Activated CD4-positive, alpha-beta T cell treated with anti-CD3 and anti-CD28 coated beads, Interleukin-2, amount 50 U/mL, for 1 hour (primary cell): ENCODE measurements at places on chromosomes 1 and 21.

GRCh38 chr1:1906185-1907097 is 8.6 kb upstream of the CALML6 start:
- peak; percentile 63 for DNase-seq

- no peak for DNase-seq
Observed at GRCh38 chr1:40901886-40902852, 40.0 kb upstream of the CITED4 start.

DNA sequence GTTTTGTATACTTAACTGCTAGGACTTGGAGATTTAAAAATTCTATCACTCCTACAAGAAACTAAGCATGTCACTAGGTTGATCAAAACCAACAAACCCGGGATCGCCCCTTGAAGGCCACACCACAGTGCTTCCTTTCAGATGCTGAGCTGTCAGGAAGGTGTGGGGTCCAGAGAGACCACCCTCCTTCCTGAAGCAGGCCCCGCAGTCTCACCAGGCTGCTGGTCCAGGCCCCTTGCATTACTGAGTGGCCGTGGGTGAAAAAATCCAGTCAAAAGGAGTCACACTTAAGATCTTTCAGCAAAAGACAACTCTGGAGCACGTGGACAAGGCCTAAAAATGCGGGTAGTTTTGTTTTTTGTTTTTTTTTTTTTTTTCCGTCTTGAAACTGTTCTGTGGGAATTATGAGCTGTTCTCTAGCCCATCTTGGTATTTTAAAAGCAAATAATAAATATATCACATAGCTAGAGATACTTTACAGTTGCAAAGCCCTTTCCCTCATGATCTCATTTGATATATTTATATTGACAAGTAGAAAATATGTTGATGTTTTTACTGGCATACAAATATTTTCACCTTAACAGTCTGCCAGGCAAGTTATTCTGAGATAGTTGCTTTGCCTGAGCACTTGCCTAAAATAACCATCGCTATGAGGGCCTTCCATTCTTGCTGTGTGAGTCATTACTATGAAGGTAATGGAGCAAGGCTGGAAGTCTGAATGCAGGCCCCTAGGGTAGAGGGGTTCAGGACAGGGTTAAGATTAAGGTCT is 73.1 kb upstream of the EDEM3 start:
- DNase-seq = no peak

- no peak for DNase-seq
Observed at GRCh38 chr1:205261946-205262691, 34.4 kb downstream of the TMCC2 start.

GRCh38 chr1:221712776-221713431 is 29.0 kb downstream of the DUSP10 start:
- DNase-seq = peak; percentile 78

DNA sequence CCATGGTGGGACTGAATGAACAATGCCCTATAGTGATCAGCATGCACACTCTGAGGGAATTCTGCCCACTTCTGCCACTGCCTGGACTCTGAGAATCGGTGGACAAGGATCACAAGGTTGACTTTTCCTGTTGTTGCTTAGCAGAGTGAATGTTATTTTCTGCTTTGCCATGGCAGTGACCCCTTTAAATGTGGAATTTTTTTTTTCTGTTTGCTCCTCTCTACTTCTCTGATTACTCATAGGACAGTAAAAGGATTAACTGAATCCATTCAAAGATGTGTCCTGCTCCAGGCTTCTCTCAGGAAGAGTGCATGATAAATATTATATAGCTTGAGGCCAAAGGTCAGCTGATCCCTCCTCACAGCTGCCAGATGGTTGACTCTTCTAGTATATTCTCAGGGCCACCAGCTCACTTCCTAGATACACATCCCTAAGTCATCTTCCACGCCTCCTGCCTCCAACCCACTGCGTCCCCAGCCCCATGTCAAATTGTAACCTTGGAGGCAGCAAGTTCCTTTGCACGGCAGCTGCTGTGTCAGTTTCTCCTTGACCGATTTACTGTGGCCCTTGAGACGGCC is 74.0 kb upstream of the RALGPS2 start:
- no peak for DNase-seq

GRCh38 chr1:88701275-88701674 is 17.2 kb downstream of the PKN2 start:
- no peak for DNase-seq

- DNase-seq = no peak
Observed at GRCh38 chr1:113456967-113457366, 66.7 kb downstream of the MAGI3 start.

DNA sequence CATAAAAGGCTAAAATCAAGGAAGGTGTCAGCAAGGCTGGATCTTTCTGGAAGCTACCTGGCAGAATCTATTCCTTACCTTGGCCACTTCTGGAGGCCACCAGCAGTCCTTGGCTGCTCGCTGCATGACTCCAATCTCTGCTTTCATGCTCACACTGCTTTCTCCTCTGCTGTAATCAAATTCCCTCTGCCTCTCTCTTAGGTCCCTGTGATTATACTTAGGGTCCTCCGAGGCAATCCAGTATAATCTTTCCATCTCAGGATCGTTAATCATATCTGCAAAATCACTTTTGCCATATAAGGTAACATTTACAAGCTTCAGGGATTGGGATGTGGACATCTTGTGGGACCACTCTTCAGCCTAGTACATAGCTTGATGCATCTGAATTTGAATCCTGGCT is 110.7 kb upstream of the IVNS1ABP start:
- DNase-seq = no peak

- no peak for DNase-seq
Observed at GRCh38 chr1:62746086-62746808, 37.7 kb upstream of the ATG4C start.

- DNase-seq = no peak
Observed at GRCh38 chr1:225766967-225767633, 10.5 kb upstream of the SRP9 start.

DNA sequence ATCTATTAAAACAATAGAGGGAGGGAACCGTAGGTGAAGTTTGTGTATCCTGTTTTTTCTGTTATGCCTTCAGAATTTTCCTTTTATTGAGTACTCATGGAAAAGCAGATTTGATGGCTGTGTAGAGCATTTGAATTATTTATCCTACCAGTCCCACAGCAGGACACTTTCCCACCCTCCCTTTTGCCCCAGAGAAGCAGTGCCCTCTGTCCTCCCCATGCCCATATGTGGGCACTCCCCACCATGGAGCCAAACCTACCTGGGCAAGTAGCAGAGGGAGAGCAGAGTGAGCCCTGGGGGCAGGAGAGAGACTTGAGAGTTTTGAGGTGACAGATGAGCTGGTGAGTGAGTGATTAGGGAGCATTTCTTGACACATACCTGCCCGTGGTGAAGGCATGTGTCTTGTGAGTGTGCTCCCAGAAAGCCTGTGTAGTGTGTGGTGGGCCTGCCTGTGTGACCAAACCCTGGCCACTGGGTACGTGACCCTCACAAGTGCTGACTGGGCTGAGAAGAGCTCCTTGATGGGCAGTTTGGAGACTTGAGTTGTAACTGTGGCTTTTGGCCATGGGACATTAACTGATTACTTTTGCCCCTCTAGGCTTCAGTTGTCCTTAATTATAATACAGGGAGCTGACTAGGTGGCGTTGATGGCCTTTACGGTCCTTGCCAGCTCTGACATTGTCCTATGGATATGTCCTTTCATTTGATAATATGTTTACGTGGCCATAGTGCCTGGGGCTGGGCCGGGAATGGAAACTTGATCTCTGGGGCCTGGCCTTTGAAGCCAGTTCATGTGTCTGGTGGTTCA is 3.6 kb downstream of the PSEN2 start:
- no peak for DNase-seq

GRCh38 chr1:225446981-225447615 is 19.3 kb upstream of the LBR start:
- no peak for DNase-seq

DNA sequence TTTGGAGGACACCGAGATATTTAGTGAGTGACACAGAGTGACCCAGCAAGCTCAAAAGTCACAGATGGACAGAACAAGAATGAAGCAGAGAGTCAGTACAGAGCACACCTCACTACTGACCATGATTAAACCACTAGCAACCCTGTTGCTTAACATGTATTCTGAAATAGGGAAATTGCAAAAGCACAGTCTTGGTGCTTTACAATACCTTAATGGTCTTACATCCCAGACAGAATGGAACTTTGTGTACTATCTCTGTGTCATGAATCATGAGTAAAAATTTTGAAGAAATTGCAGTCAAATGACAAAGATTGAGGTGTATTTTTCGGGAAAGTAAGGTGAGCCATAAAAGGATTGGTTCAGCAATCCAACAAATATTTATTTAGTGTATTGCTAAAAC is 2.7 kb upstream of the SAMSN1 start:
- DNase-seq = no peak

DNA sequence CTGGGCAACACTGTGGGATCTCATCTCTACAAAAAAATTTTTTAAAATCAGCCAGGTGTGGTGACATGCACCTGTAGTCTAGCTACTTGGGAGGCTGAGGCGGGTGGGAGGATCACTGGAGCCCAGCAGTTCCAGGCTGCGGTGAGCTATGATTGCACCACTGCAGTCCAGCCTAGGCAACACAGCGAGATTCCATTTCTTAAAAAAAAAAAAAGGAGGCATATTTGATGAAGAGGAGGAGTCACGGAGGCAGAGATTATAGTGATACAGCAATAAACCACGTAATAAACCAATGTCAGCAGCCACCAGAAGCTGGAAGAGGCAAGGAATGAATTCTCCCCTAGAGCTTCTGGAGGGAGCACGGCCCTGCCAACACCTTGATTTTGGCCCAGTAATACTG is 4.0 kb downstream of the LIX1L start:
- DNase-seq = no peak

DNA sequence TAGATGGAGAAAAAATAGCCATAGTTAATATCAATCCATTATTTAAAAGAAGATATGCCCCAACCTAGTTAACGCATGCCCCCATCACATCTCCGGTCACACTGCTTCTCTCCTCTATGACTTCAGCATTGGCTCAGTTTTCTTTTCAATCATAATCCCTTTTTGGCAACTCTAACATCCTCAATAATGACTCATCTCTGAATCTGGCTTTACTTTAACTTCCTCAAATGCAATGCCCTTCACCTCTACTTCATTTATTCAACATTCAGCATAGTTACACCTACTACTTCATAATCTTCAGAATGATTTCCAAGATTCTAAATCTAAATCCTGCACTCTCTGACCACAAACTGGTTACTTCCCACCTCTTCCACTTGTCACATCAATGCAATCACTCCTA is 417.3 kb downstream of the USH2A start:
- DNase-seq = no peak

DNA sequence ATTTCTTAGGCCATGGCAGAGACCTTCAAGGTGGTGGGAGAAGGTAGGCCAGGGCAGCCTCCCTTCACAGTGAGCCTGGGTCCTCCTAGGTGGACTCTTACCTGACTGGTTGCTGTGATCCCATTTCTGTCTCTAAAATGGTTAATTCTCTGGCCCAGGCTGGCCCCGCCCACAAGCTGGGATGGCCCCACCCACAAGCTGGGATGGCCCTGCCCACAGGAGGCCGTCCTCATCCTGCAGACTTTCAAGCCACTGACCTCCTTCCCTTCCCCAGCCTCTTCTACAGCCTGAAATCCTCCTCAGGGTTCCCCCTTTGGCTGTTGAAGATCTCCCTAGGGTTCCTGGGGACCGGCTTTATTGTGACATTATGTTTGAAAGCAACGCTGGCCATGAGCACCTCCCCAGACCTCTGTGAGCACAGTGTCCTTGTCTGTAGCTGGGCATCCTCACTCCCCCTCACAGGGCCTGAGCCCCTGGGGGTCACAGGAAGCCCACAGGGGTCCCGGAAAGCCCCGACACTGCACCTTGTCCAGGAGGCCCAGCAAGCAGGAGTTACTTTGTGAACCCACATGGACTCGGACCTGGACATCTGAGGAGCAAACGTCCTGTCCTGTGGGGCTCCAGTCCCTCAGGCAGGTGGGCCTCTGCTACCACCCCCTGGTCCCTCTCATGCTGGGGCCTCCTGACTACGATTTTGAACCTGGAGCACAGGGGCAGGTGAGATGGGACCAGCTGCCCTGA is 621.7 kb downstream of the MATN1 start:
- no peak for DNase-seq

GRCh38 chr1:112937070-112937469 is 18.9 kb downstream of the SLC16A1 start:
- DNase-seq = no peak

DNA sequence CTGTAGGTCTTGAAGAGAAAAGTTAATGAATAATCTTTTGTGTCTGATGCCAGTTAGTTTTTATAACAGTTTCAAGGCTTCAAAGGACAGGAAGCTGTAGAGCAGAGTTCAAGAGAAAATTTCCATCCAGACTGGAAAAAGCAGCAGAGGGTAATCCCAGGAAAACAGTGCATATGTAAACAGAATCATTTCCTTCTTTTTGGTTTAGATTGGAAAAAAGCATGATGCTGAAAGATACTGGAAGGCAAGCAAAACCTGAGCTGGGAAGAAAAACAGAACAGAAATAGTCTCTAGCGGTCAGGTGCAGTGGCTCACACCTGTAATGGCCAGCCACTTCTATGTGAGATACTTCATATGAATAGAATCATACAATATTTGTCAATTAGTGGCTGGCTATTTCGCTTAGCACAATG is 71.9 kb downstream of the ZSWIM5 start:
- DNase-seq = no peak

- DNase-seq = no peak
Observed at GRCh38 chr1:168966217-168966616, 140.3 kb upstream of the ATP1B1 start.

GRCh38 chr1:154260127-154260526 is 12.3 kb upstream of the HAX1 start:
- no peak for DNase-seq

DNA sequence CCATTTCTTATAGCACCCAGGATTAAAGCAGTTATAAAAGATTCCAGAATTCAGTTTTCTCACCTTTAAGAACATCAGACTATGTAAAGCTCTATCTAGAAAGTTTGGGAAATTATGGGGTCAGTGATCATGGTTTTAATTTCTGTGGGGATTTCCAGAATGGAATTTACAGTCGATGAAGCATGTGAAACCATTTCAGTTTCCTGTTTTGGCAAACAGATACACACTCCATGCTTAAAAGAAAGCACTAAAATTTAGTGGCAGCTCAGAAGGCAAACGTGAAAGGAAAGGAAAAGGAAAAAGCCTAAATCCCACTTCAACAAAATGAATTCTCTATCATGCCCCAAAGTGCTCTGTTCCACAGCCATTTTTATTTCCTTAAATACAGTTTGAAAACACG is 60.4 kb downstream of the FYB2 start:
- DNase-seq = no peak

- DNase-seq = no peak
Observed at GRCh38 chr1:96157101-96157500, 564.5 kb upstream of the PTBP2 start.

DNA sequence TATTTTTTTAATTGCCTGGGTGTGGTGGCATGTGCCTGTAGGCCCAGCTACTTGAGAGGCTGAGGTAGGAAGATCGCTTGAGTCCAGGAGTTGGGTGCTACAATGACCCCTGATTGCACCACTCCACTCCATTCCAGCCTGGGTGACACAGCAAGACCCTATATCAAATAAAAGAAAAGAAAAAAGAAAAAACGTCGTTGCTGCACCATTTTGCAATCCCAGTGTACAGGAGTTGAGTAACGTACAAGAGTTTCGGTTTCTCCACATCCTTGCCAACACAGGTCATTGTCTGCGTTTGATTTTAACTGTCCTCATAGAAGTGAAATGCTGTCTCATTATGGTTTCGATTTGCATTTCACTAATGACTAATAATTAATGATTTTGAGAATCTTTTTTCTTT is 7.9 kb downstream of the ZNF684 start:
- DNase-seq = no peak
